ENCODE measurements at places on chromosomes 16 and 17.

DNA sequence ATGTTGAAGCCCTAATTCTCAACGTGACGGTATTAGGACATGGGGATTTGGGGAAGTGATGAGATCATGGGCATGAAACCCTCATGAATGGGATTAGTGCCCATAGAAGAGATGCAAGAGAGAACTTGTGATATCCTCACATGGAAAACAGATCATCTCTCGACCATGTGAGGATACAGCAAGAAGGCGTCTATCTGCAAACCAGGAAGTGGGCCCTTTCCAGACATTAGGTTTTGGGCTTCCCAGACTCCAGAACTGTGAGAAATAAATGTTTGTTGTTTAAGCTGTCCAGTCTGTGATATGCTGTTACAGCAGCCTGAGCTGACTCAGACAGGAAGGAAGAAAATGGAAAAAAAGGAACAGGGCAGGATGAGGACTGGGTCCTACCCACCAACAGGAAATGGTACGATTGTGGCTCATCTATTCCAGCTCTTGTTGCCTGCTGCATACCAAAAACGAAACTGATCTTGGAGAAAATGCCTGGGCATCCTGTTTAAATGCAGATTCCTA is 21.9 kb upstream of the SSTR2 start:
- no peak for DNase-seq

GRCh38 chr16:55658898-55659420 is 3.2 kb downstream of the SLC6A2 start:
- DNase-seq = no peak

GRCh38 chr17:69710926-69711325 is 296.4 kb downstream of the MAP2K6 start:
- no peak for DNase-seq

DNA sequence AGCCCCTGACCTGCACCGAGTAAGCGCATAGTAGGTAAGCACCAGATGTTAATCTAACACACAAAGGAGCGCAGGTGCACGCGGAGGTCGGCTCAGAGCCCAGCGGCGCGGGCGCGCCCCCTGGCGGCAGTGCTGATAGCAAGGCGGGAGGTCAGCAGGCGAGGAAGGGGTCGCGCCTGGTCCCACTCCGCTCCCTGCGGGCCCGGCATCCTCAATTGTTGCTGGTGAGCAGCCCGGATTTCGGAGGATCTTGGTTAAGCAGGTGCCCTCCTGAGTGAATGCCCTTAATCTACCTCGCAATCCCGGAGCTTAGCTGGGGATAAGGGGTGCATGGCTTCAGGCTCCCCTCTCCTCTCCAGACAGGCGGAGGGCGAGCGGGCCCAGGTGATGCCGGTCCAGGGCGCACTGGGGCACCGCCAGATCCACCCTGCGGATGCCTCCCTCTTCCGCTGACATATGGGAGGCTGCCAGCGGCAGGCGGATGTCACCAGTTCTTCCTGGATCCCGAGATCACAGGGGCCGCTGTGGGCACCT is 4.0 kb upstream of the WNT3 start:
- DNase-seq = no peak

DNA sequence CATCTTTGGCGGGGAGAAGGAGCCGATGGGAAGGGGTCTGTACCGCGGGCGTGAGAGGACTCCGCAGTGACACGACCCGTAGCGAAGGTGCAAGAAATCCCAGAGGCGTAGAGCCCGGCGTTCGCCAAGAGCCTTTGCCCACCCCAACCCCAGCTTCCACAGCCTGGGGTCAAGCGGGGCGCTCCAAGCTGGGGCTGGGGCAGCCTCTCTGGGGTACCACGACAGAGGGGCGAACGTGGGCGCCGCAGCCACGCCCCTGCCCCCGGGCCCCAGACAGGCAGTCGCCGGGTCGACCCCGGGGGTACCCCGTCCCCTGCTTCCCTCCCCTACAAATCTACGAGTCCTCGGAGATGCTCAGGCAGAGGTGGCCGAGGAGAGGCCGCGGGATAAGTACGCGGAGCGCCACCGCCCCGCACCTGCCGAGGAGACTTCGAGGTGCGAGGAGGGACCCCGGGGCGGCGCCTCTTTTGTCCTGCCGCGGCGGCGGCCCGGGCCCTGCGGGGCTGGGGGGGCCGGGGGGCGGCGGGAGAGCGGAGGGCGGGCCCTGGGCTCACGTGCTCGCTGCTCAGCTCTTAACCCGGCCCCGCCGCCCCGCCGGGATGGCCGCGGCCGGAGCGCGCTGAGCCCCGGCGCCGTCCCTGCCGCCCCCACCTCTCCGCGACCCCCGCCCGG is at the start of gene ADAM11:
Gene ADAM11 (plus strand): TSS at position 575 of the 672 bp plus-strand sequence. CDS start 212 bp downstream, outside the sequence.
- no peak for DNase-seq

DNA sequence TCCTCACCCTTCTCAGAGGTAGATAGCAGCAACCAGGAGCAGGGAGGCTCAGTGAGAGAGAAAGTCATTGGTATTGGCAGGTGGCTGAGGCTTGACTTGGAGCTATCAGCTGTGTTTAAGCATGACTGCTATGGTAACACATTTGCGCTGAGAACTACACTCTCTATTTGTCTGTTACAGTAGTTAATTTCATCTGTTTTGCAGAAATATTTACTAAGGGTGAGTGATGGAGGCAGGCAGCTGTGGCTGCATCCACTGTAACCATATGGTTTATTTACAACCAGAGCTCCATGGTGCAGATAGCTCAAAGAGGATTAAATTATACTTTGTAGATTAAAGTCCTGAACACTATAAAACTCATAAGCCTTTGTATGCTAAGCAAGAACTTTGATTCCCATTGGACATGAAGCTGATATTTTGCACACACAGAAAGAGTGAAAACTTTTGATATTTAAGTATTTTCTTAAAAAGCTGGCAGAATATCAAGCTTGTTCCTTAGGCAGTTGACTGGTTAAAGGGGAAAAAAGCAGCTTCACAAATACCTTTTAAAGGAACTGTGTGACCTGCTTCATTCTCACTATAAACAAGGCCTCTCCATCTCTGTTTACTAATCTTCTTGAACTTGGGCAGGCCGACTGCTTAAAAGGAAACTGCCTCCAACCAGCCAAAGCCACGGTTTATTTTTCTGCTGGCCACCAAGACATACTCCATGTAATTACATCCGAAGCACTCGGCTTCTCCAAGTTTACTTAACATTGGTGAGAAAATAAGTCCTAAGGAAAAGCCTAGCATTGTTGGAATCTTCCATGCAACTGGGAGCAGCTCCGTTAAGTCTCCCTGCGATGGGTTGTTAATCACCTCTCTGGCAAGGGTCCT is 299.8 kb upstream of the ZFHX3 start:
- DNase-seq = no peak

DNA sequence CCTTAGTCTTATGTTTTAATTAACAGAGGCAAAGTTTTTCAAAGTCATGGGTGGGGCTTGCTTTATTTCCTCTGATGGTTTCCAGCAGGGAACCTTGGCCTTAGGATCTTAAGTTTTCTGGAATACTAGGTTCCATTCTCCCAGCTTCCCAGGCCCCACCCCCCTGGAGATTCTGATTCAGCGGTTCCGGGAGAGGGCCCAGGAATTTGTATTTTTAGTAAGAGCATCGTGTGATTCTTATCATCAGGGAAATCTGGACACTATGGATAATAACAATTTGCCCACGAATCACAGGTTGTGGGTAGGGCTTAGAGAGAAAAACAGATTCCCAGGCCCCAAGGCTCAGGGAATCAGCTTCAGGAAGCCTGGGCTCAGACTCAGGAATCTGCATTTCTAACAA is 263.6 kb downstream of the NTN1 start:
- DNase-seq = no peak

DNA sequence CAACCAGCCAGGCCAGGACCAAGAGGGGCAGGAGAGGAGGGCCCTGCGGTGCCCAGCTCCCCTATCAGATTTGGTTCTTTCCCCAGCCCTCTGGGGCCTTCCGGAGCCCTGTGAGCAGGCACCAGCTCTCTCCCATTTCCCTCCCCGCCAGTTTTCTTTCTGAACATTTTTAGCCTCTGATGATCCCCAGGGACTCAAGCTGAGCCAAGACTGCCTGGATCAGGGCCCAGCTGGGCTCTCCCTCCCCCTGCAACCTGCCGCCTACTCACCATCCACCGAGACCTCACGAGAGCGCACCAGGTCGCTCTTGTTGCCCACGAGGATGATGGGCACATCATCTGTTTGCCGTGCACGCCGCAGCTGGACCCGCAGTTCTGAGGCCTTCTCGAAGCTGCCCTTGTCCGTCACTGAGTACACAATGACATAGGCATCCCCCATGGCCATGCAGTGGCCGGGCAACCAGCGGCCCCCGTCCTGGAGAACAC is 2.0 kb downstream of the RRAD start:
- DNase-seq = no peak

DNA sequence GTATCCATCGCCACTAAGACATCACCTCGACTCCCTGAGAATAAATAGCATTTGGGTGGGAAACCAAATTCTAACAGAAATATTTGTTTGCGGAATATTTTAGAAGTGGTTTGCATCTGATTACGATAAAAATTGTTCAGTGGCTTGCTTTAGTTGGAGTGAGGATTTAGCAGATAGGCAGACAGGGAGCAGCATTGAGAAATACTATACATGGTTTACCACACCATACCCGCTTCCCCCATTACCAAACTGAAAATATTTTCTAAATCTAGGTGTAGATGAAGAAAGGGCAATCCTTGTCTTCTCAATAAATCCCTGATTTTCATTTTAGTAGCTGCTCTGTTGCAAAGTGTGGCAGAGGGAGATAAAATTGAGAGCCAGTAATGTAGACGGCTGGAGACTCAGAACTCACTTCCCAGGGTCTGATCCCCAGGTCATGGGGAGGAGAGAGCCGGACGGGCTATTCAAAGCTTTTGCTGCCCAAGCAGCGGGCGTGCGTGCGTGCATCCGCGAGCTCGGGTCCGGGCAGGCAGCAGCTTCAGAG is 808 bp upstream of the BAHCC1 start:
- DNase-seq = no peak

GRCh38 chr17:73941919-73942530 is 261.5 kb upstream of the RPL38 start:
- no peak for DNase-seq

- no peak for DNase-seq
Observed at GRCh38 chr16:11224096-11224893, 31.7 kb downstream of the SOCS1 start.

DNA sequence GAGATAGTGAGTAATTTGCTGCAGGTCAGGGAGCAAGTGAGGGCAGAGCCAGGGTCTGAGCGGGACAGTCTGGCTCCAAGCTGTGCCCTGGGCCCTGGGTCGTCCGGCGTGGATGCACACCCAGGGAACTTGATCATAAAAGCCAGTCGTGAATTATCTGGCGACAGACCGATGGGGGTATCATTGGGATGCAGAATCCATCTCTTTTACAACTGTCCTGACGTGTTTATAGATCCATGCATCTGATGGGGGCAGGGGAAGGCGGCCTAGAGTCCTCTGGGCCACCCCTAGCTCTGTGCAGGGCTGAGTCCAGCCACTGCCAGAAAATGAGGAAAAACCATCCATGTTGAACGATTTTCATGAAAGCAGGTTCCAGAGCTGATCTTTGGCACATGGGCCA is 332.8 kb downstream of the C16orf95 start:
- DNase-seq = no peak

- DNase-seq = no peak
Observed at GRCh38 chr16:19135201-19135842, 21.6 kb downstream of the ITPRIPL2 start.

GRCh38 chr17:82840431-82840831 is 609 bp upstream of the ZNF750 start:
- DNase-seq = no peak

GRCh38 chr17:70552230-70552981 is 383.1 kb downstream of the KCNJ2 start:
- no peak for DNase-seq
